Cerebellar nuclear complex (tissue), 1 donor: ENCODE measurements at places on chromosomes 2 and 18.

- DNase-seq = no peak
Measured at GRCh38 chr2:238573065-238573778, 146.5 kb downstream of the ASB1 start.

DNA sequence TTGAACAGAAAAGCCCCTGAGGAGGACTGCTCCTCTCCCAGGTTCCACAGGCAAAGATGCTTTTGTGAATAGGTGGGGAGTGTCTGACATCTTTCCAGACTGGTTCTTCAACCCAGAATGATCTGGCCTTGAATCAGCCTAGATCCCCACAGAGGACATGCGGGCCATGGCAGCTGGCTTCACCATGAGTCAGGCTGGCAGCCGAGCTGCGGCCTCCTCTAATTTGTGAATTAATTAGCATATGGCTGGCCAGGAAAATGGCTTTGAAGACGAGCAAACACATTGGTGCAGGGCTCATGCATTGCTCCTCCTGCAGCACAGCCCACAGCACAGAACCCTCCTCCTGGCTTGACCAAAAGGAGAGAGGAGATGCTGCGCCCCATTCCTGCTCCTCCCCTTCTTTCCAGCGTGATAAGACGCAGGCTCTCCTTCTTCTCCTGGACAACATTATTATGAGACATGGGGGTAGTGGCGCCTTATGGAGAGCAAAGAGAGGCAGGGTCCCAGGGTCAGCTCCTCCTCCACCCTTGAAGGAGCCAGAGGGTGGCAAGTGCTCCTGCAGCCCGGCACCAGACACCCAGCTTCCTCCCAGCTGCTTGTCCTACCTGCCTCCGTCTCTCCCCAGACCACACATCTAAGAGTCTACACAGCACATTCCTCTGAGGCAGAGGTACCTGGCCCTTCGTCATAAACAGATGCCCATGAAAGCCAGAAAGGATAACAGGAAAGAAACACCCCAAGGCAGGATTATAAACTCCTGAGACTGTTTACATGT is 66.7 kb downstream of the EDAR start:
- DNase-seq = no peak

- DNase-seq = no peak
Measured at GRCh38 chr18:6682437-6683111, 46.9 kb upstream of the ARHGAP28 start.

DNA sequence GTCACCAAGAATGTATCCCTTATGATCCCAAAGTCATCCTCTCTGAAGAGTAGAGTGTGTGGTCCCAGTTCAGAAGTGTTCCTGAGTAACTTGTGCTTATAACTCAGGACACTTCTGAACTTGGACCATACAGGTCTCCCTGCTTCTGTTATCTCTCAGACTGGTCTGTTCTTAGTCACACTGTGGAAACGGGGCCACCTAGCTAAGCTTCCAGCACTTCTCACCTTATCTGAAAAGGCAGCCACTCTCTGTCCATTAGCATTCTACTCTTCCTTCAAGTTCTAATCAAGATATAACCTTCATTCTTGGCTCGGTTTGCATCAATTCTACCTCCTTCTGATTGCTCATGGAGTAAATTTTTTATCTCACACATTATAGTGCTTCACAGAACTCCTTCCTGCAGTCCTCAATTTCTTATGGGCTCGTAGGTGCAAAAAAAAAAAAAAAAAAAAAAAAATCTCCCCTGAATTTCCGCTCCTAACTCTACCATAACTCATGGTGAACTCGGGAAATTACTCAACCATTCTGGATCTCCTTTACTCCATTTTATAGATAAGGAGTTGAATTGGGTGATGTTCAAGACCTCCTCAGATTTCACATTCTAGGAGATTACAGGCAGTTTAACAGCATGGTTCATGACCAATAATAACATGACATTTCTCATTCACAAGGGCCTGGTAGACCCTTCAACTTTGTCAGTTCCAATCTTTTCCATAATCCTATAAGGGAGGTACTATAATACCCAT is 108.4 kb downstream of the TACR1 start:
- no peak for DNase-seq

DNA sequence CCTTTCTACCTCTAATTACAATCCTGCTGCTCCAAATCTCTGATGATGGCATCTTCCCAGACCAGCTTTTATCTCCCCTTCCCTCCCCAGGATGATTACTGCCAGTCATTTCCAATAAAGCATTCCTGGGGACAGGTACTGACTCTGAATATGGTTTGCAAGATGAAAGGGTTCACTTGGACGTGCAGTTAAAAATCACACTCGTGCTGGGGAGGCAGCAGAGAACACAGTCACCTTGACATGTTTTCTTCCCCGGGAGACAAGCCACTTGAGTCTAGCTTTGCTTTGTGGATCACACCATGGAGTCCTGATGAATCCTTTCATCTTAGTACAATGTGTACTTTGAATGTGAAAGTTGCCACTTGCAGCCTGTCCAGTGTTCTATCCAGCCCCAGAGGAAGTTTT is 175.0 kb downstream of the ALPK2 start:
- no peak for DNase-seq

- DNase-seq = no peak
Measured at GRCh38 chr18:68937029-68937599, 139.2 kb downstream of the CCDC102B start.

DNA sequence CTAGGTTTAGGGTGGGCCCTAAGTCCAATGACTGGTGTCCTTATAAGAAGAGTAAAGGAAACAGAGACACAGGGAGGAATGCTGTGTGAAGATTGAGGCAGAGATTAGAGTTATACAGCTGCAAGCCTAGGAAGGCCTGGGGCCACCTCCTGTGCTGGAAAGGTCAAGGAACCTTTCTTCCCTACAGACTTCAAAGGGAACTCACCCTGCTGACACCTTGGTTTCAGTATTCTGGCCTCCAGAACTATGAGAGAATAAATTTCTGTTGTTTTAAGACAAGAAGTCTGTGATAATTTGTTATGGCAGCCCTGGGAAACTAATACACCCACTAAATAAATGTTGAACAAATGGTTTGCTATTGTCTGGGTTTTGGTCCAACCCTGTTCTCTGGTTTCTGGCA is 102.3 kb upstream of the NEUROD1 start:
- no peak for DNase-seq

GRCh38 chr18:36424741-36425142 is 127.2 kb downstream of the FHOD3 start:
- no peak for DNase-seq

- no peak for DNase-seq
Measured at GRCh38 chr2:86468162-86469033, 27.2 kb downstream of the KDM3A start.
